ENCODE measurements at places on chromosomes 7 and 10. TPM values are rescaled to one million over a fixed set of nuclear protein-coding genes. Genes with fewer than 3 reads are reported as not detected.

The GATA3 gene
- total RNA-seq = not detected

The ABI1 gene
- total RNA-seq = 43.1 TPM

The WDFY4 gene
- total RNA-seq = not detected

The VAX1 gene
- not detected for total RNA-seq

GRCh38 chr10:67978749-67979148 is 94.3 kb downstream of the SIRT1 start:
- peaks cover 14% of the 10 kb centered on the region for H3K36me3 ChIP-seq
- H3K27me3 ChIP-seq = no peaks in the 10 kb centered on the region
- H3K4me3 ChIP-seq = no peak overlapping the region
- H3K27ac ChIP-seq = no peak overlapping the region
- peaks cover 13% of the 10 kb centered on the region for H3K4me1 ChIP-seq
- no peak for DNase-seq

GRCh38 chr7:155579565-155579964 is 33.2 kb upstream of the CNPY1 start:
- no peaks in the 10 kb centered on the region for H3K27me3 ChIP-seq
- no peak overlapping the region for H3K27ac ChIP-seq
- DNase-seq = no peak
- H3K36me3 ChIP-seq = no peaks in the 10 kb centered on the region
- no peak overlapping the region for H3K4me3 ChIP-seq
- no peaks in the 10 kb centered on the region for H3K4me1 ChIP-seq

GRCh38 chr10:84317174-84317573 is 11.2 kb upstream of the CCSER2 start:
- H3K36me3 ChIP-seq = no peaks in the 10 kb centered on the region
- H3K27me3 ChIP-seq = no peaks in the 10 kb centered on the region
- no peak overlapping the region for H3K4me3 ChIP-seq
- no peak overlapping the region for H3K27ac ChIP-seq

DNA sequence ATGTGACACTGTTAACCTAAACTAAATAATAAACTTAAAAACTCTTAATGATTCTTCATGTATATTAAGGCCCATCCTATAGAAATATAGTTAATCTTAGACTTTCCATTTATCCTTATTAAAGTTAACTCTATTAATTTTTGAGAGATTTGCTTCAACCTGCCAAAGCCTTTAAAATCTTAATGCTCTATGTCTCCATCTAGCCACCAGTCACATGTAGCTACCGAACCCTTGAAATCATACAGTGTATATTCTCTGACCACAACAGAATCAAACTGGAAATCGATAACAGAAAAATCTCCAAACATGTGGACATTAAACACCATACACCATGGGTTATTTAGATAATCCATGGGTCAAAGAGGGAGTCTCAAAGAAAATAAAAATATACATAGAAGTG is 51.9 kb downstream of the ASZ1 start:
- H3K27me3 ChIP-seq = no peaks in the 10 kb centered on the region
- H3K4me1 ChIP-seq = no peaks in the 10 kb centered on the region
- no peak overlapping the region for H3K4me3 ChIP-seq
- no peaks in the 10 kb centered on the region for H3K36me3 ChIP-seq
- DNase-seq = no peak
- no peak overlapping the region for H3K27ac ChIP-seq

DNA sequence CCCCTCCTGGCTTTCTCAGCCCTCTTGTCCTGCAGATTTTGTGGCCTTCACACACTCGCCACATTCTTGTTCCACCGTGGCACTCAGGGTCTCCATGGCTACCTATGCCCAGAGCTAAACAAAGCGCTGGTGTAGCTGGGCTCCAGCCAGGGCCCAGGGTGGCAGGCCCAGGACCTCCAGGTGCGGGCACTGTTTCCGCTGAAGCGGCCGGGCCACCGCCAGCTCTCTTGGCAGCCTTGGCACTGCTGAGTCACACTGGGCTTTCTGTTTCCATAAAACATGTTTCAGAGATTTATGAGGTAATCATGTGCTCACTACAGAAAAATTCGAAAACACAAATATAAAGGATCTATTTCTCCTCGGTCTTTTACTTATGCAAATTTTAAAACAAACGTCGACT is 51.3 kb downstream of the AOC1 start:
- H3K36me3 ChIP-seq = no peaks in the 10 kb centered on the region
- no peak for DNase-seq
- peaks cover 17% of the 10 kb centered on the region for H3K27me3 ChIP-seq
- no peak overlapping the region for H3K4me3 ChIP-seq
- no peaks in the 10 kb centered on the region for H3K4me1 ChIP-seq

- no peak overlapping the region for H3K27ac ChIP-seq
- H3K36me3 ChIP-seq = no peaks in the 10 kb centered on the region
- H3K4me1 ChIP-seq = no peaks in the 10 kb centered on the region
- DNase-seq = no peak
Observed at GRCh38 chr10:91198781-91199180, 21.7 kb upstream of the PCGF5 start.

- no peak overlapping the region for H3K4me3 ChIP-seq
- H3K4me1 ChIP-seq = no peaks in the 10 kb centered on the region
- H3K27me3 ChIP-seq = no peaks in the 10 kb centered on the region
- DNase-seq = no peak
- no peak overlapping the region for H3K27ac ChIP-seq
Observed at GRCh38 chr10:43293677-43294057, 26.8 kb upstream of the RASGEF1A start.

Measured in neural progenitor cell (in vitro differentiated cells).